ENCODE measurements at places on chromosomes 16 and 17.

- no peak for DNase-seq
Measured at GRCh38 chr17:52648995-52649394, 490.5 kb upstream of the CA10 start.

DNA sequence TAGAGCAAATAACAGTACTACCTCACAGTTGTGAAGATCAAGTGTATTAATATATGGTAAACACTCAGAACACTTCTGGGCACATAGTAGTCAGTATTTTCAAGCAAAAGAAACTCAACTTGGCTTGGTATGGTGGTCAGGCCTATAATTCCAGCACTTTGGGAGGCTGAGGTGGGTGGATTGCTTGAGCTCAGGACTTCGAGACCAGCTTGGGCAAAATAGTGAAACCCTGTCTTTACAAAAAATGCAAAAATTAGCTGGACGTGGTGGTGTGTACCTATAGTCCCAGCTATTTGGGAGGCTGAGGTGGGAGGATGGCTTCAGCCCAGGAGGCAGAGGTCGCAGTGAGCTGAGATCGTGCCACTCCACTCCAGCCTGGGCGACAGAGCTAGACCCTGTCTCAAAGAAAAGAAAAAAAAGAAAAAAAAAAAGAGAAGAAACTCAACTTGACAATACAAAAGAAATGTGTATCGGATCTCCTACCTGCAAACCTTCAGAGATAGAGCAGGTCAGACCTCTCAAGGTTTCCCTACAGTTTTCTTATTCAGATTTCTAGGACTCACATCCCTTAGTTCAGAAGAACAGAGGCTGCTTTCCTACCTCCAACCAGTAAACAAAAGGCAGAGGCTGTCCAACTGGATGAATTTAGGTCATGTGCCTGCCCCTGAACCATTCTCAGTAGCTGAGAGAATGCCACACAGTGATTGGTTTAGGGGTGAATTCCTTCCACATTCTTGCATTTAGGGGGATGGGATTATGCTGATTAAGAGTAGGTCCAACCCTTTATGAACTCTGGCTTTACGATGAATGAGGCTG is 1.7 kb upstream of the KPNA2 start:
- DNase-seq, result no peak

GRCh38 chr17:6605142-6605541 is 35.4 kb downstream of the KIAA0753 start:
- DNase-seq, result no peak

DNA sequence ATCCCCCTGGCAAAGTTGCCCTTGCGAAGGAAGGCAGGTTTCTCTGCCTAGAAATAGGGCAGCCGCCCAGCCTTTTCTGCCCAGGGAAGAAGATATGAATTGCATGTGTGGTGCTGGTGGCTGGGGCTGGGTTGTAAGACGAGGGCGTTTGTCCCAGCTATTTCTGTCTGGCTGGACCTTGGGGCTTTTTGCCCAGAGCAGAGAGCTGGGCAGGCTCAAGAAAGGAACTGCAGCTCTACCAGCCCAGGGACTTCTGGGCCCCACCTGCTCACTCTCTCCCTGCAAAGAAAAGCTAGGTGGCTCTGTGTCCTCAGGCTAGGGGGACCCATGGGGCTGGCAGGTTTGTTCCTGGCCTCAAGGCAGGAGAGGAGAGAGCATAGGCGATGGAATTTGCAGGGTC is 586 bp downstream of the CACNG1 start:
- DNase-seq, result no peak

- DNase-seq, result no peak
Measured at GRCh38 chr16:75234856-75235696, 16.3 kb downstream of the CTRB1 start.

- DNase-seq, result no peak
Measured at GRCh38 chr17:35740997-35741931, 9.8 kb downstream of the RASL10B start.

GRCh38 chr16:74582970-74583369 is 23.9 kb downstream of the GLG1 start:
- no peak for DNase-seq

DNA sequence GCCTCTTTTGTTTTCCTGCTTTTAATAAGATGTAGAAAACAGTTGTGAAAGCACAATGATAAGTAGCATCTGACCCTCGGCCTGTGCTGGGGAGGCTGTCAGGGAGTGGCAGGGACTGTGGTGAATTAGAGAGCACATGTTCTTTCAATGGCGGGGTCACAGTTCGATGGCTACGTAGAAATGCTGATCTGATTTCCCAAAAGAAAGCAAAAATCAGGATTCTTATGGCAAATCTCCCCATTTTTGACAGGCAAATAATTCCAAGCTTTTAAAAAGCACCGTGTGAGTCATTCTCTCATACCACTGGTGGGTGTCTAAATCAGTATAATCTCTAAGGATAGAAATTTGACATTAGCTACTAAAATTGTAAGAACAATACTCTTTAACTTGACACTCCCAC is 4.2 kb upstream of the MAPK7 start:
- DNase-seq, result no peak

DNA sequence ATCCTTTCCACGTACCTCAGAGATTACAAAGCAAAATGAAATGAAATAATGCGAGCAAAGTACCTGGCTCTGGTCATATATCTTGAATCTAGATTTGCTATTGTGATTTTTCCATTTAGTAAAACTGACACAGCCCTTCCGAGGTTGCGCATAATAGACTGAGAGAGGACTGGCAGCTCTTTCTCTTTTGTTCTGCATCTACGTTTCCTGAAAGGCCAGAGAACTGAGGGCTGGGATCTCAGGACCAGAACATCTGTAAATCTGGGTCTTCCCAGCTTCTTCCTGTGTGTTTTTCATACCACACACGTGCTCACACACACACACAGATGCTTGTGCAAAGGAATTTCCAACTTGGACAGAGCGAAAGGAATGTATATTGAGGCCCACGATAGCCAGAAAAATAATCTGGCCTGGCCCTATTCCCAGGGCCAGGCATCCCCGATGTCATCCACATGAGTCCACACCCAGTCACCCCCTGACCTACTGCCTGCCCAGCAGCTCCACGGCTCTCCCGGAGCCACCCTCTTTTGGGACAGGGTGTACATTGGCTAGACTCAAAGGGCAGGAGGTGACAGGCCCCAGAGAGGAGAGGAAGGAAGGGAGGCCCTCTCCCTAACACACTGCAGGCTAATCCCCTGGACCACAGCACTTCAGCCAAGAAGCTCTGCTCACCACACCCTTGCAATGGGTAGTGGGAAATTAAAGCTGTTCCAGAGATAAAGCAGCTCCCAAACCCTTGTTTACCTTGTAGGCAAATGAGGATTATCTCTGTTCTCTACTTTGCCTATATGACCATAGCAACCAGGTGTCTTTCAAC is 41.8 kb downstream of the NOL11 start:
- DNase-seq, result peak; percentile 9
